ENCODE measurements at places on chromosomes 5 and 9.
A peak's percentile ranks its signal among the peaks of the same experiment; 100 is the strongest.

GRCh38 chr9:32807217-32807616, 23.9 kb downstream of the TMEM215 start:
- no peak for DNase-seq

DNA sequence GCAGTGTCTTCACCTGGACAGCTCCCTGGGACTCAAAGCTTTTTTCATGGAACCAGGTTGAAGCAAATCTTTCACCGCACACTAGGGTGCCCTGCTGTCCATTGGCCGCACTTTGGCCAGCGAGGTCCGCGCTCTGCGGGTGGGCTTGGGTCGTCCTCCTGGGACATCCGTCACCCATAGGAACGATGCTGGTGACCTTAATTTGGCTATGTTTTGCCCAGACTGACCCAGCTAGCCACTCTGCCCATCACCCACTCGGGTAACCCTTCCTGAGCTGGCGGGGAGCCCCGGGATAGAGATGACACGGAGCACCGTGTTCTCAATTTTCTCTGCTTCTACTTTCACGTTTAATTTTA, 25.9 kb downstream of the ZDHHC11B start:
- no peak for DNase-seq

DNA sequence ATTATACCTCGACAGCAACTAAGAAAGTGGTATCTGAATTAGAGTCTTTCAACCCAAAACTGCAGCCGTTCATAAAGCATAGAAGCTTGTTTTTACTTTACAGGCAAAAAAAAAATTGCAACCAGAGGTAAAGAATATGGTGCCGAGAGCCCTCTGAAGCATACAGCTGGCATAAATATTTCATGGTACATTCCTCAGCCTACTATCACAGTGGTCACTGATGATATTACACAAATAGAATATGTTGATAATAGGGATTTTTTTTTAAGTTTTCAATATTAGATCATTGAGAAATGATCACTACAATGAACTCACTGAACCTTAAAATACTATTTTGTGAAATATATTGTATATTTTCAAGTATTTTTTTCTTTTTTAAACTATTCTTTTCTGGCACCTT, 6.2 kb upstream of the SMC2 start:
- no peak for DNase-seq

DNA sequence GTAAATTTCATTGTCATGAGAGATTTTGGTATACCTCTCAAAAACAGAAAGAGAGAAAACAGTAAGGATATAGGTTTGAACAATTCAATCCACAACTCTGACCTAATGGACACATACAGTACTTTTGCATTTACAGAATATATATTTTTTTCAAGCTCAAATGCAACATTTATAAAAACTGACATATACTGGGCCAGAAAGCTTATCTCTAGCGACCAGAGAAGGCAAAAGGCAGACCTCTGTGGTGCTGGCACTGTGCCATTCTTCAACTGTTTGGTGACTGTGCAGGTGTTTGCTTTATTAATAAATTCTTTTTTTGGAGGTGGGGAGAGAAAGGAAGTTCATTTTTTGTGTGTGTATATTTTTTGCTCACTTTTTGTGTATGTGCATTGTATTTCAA, 6.0 kb upstream of the PLAC8L1 start:
- DNase-seq = no peak

GRCh38 chr5:106202035-106202434, 1468.7 kb downstream of the EFNA5 start:
- DNase-seq = no peak

DNA sequence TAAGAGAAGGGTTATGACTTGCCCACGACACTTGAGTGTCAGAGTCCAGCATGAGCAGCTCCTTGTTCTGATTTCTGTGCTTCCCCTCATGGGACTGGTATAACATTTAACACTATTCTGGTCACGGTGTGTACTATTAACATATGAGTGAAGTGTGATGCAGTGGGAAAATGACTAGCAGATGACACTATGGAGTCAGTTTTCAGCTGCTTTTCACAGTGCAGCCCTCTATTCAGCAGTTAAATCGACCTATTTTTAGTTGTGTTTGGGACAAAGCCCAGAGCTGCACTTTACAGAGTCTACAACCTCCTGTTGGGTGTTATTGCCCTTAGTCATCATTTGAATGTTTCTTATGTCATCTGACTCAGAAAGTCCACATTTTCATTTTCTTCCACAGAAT, 59.1 kb downstream of the CHSY3 start:
- DNase-seq = no peak

DNA sequence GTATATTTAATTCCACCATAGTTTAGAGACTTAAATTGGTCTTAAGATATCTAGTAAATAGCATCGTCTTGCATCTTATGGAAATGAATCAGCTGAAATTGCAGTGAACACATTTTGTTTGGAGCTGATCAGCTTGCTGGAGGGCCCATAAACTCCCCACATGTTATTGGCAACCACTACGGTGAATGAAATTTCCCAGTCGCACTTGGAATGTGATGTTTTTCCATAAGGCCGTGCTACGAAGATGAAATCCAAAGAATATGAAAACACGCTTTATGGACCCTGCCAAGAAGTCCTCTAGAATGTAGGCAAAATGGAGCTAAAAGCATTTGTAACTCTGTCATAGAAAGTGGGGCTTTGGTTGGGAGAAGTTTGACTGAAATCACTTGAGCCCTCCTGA, 572.1 kb downstream of the ACTL7B start:
- no peak for DNase-seq

- DNase-seq = no peak
These were observed 28.1 kb downstream of the TSTD2 start for GRCh38 chr9:97604901-97605645.

GRCh38 chr5:132261881-132262845, 4.7 kb downstream of the PDLIM4 start:
- DNase-seq = no peak

- DNase-seq = no peak
These were observed 36.2 kb downstream of the PLAC8L1 start for GRCh38 chr5:146068977-146069779.

- DNase-seq = no peak
These were observed 411.0 kb upstream of the WWC1 start for GRCh38 chr5:167880420-167880819.

GRCh38 chr5:132202711-132203463, 24.8 kb downstream of the P4HA2 start:
- DNase-seq = no peak

DNA sequence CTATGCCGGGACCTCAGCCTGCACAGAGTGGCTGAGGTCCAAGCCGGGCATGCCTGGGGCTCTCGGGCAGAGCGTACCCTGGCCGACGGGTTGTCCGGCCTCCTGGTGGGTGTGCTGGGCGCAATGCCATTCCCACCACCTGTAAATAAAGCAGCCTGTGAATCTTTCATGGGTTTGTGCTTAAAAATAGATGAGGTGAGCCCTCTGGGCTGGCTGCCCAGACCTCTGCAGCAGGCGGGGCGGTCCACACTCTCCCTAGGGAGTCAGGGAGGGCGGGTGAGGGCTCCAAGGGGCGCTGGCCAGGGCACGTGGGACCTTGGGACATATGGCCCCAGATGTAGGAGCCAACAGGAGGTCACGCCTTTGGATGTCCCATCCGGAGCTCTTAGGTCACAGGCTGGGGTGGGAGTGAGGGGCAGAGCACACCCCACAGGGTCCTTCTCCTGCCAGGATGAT, 3.6 kb upstream of the AGPAT2 start:
- no peak for DNase-seq

DNA sequence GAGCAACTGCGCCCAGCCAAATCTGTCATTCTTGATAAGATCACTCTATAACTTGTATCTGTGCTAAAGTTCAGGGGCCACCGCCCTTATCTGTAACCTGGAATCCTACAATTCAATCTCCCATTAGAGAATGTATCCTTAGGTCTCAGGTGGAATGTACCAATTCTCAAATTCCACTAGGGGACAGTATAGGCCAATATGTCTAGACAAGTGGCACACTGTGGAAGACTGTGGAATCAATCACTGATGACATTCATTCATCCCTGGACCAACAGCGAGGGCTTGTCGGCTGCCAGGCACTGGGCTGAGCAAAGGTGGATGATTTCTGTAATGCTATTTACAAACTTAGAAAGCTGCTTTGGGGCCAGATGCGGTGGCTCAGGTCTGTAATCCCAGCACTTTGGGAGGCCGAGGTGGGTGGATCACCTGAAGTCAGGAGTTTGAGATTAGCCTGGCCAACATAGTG, 28.7 kb upstream of the MEGF9 start:
- peak; percentile 64 for DNase-seq

DNA sequence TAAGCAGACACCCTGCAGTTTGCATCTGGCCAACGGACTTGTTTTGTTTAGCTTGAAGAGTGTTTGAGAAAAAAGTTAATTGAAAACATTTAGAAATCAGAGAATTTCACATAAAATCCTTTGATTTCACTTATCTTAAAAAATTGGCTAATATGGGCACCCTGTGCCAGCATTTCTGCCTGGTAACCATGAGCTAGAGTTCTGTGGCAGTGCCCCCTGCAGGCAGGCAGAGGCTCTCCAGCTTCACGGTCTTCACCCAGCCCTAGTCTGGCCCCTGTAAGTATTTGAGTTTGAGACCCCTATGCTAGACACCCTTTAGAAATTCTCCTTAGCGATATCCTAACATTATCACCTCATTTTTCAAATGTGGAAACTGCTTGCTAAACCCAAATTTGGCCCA, 18.8 kb upstream of the FANCC start:
- peak; percentile 18 for DNase-seq

- DNase-seq = no peak
These were observed 816.8 kb downstream of the MTRR start for GRCh38 chr5:8685704-8686103.

DNA sequence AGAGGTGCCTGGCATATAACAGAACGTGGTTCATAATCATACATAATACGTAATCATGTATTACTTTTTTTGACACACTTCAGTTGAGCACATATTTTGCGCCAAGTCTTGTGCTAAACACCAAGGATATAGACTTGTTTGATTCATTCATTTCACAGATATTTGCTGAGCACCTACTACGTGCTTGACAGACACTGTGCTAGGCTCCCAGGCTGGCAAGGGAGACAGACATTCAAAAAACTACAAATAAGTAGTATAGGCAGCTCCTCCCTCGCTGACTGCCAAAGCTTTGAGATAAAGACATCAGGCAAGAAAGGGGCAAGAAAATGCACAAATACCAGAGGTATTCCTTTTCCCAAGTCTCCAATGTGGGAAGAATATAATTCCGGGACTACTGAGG, 122.5 kb upstream of the CPEB4 start:
- no peak for DNase-seq

All from inflammatory macrophage treated with lipopolysaccharide for 4 hours (primary cell).